ENCODE measurements at places on chromosomes 4 and X.

DNA sequence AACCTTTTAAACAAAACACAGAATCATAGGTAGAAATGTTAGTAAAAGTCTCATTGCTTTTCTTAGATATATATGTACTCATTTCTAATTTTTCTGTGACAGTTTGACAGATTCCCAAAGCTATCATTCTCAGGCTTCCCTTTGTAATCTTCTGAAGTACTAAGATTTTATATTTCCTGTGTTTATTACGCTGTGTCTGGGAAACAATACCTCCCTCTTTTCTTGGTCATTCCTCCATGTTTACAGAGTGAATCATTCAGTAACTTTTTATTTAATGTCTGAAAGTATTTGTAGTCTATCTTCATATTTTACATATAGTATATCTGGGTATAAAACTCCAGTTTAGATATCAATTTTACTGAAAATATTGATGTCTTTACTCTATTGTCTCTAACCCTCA is 1826.3 kb upstream of the IGFBP7 start:
- no peak for DNase-seq

- no peak for DNase-seq
Observed at GRCh38 chr4:189780391-189780790, 160.3 kb upstream of the FRG1 start.

DNA sequence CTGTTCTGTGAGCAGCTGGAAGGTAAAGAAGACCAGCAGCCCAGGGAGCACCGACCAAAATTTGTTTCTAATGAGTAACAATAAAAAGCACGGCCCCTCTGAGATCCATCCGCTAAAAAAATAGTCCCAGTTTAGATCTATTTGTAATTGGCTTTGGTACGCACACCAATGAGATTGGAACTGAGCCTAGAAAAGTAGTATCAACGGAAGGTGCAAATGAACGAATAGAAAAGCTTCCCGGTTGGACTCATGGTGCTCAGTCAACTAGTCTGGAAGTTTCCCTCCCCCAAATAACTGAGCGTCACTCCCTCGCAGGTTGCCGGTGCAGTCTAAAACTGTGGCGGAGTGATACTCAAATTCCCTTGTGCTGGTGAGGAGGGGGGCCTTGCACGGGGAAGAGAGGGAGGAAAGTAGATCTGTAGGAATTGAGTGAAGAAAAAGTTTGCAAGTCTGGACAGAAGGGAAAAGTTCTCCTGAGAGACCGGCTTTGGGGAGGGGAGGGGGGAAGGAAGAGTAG is at the start of gene COL4A5:
Gene COL4A5, plus strand, starts transcription at position 413 of the 517 bp plus-strand sequence. CDS start 288 bp downstream, outside the sequence.
- peak; percentile 13 for DNase-seq

GRCh38 chr4:4843635-4844291 is 15.7 kb upstream of the MSX1 start:
- no peak for DNase-seq

GRCh38 chr4:57148831-57149505 is 38.8 kb upstream of the IGFBP7 start:
- peak; percentile 58 for DNase-seq

DNA sequence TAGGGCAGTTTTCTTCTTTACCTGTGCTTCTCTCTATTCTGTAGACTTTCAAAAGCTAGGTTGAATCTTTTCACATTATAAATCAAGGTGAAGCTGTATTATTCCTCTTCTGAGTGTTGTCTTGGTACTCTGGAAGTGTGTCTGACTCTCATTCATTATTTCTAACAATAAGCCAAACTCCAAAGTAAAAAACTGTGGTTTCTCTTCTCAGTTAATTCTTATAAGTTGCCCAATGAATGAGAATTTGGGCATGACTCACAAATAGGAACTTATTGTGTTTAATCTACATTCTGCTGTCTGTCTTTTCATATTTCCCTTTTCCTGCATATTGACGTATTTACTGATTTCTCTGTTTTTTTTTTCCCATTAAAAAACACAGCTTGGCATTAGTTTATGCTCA is 714.5 kb downstream of the CCSER1 start:
- no peak for DNase-seq

DNA sequence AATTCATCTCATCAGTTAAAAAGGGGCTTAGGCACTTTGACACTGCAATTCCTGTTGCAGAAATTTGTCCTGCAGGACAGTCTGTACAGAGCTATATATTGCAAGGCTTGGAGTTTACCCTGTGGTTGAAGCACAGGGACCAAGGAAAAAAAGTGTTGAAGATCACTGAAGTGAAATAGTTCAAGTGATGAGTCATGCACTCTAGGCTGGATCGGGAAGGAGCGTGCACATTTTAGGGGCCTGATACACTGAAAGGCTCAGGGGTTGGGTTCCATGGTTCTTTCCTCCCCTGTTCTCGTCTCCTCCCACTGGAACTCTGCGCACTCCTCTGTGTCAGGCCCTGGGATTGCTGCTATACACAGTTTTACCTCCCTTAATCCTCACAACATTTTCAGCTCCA is 104.9 kb upstream of the ARMCX2 start:
- no peak for DNase-seq

- no peak for DNase-seq
Observed at GRCh38 chr4:137370206-137370633, 162.1 kb downstream of the PCDH18 start.

DNA sequence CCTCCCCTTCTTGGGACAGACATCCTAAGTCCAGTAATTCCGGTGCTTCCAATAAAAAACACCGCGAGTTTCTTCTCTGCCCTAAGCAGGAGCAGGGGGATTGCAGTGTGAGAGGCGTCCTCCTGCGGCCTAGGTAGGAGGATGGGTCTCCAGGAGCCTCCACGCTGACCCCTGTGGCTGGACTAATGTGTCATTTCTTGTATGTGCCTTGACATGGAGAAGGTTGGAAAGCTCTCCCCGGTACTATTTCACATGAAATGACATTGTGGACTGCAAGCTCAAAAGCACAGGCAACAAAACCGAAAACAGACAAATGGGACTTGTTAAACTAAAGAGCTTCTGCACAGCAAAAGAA is 66.6 kb upstream of the ENPP6 start:
- no peak for DNase-seq

DNA sequence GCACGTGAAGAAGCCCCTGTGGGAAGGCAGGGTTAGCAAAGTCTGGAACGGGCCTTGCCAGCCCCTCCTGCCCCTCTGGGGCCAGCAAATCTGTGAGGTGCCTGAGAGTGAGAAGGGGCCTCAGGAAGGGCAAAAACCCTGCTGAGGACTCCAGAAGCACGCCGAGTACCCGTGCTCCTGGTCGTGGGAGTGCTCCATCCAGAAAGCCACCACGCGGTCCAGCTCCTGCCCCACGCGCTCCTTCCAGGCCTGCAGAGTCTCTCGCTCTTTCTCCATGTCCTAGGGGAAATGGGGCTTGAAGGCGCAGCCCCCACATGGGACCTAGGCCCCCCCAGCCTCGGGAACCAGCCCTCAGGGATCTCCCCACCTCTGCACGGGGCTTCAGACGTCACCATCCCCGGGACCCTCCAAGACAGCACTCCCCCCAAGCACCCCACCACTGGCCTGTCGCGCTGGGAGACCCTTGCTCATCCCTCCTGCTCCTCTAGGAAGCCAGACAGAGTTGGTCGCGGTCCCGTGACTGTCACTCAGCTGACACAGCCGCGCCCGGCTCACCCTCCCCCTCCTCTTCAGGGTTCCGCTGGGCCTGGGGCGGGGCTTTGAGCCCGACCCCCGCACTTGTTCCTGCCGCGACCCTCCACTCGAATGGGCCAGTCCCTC is at the start of gene RENBP:
Gene RENBP, minus strand, starts transcription at position 504 of the 660 bp plus-strand sequence. Its CDS starts 33 bp downstream, at position 471.
- DNase-seq, result no peak

- no peak for DNase-seq
Observed at GRCh38 chrX:9785254-9785943, 830 bp upstream of the SHROOM2 start.

DNA sequence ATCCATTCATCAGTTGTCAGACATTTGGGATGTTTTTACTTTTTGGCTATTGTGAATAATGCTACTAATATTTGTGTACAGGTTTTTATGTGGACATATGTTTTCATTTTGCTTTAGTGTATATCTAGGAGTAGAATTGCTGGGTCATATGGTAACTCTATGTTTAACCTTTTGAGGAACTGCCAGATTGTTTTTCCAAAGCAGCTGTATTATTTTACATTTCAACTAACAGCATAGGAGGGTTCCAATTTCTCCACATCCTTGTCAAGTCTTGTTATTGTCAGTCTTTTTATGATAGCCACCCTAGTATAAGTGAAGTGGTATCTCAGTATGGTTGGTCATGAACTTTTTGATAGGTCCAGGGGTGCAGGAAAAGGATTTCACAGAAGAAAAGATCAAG is 114.5 kb upstream of the FAM9C start:
- no peak for DNase-seq

DNA sequence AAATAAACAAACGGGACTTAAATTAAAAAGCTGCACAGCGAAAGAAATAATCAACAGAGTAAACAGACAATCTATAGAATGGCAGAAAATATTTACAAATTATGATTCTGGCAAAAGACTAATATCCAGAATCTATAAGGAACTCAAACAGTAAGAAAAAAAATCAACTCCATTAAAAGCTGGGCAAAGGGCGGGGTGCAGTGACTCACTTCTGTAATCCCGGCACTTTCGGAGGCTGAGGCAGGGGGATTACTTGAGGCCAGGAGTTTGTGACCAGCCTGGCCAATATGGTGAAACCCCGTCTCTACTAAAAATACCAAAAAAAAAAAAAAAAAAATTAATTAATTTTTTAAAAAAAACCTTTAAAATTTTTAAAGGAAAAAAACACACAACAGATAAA is 109.0 kb downstream of the ATP11C start:
- DNase-seq, result no peak

DNA sequence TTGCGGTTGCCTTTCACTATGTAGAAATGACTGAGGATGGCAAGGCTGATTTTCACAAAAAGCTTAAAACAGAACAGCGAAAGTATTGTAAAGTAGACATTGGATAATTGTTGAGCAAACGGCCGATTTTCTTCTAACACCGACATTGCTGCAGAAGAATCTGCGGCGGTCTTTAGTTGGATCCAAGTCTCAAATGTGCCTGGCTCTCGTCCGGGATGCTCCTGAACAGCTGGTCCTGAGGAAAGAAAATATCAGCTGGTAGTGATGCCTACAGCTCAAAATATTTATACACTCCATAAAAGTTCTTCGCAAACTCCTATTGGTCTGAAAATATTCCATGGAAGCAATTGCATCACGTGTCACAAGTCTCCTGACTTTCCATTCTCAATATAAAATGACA is at the start of gene ASB5:
Gene ASB5, minus strand, starts transcription at position 260 of the 400 bp plus-strand sequence. Its CDS starts 114 bp downstream, at position 146.
- no peak for DNase-seq

GRCh38 chr4:163598028-163598427 is 103.5 kb downstream of the TMA16 start:
- DNase-seq, result no peak

DNA sequence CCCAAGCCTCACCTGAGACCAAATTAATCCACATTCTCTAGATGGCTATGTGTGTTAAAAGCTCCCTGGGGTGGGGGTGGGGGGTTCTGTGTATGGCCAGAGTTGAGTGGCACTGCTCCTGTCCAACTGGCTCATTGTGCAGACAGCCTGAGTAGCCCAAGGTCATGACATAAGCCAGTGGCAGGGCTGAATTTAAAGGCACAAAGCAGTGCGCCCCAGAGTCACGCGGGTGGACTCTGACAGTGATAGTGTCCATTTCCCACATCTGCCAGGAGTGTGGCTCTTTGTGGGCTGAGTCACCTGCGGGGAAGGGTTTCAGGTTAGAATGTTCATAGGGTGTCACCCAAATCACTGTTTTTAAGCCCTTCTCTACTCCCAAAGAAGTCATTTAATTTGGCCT is 45.4 kb downstream of the SCD5 start:
- no peak for DNase-seq

DNA sequence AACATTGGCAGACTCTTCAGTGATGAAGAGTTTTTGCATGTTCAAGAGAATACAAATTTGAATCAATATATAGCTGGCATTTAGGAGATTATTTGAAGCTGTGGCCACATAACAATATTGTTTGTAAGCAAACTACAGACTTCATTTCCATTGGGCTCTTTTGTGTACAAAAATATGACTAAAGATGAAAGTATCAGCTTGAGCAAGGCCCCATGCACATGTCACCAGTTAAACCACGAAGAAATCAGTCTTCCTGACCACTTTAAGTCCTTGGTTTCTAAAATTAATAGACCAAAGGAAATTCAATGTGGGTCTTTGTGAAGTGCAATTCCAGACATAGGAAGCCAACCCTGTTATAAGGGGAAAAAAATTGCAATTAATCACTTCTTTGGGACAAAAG is 1664.6 kb upstream of the ADGRL3 start:
- no peak for DNase-seq

DNA sequence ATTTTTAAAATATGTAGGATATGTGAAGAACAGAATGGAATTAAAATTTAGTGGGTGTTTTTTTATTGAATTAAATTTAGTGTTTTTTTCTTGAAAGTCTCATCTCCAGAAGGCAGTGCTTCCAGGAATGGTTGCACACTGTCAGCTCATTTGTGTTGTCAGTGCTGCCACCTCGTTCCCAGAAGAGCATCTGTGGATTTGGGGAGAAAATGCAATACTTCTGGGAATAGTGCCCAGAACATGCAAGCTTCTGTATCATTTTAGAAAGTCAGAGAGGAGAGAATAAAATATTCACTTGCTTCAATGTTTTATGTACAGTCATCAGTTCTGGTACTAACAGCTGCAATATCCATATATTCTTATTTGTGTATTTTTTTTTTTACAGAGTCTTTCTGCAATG is 608.8 kb downstream of the PCDH7 start:
- peak; percentile 24 for DNase-seq

- DNase-seq, result no peak
Observed at GRCh38 chr4:83329521-83330110, 5.0 kb downstream of the HPSE start.

DNA sequence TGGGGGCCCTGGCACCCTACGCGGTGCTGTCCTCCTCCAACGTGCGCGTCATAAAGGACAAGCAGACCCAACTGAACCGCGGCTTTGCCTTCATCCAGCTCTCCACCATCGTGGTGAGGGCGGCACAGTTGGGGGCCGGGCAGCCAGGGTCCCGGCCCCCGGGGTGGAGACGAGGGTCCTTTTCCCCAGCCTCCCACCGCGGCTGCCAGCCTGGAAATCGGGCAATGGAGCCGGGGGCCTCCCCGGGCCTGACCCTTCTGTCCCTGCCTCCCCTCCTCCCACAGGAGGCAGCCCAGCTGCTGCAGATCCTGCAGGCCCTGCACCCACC is 13.7 kb upstream of the UBA1 start:
- no peak for DNase-seq

DNA sequence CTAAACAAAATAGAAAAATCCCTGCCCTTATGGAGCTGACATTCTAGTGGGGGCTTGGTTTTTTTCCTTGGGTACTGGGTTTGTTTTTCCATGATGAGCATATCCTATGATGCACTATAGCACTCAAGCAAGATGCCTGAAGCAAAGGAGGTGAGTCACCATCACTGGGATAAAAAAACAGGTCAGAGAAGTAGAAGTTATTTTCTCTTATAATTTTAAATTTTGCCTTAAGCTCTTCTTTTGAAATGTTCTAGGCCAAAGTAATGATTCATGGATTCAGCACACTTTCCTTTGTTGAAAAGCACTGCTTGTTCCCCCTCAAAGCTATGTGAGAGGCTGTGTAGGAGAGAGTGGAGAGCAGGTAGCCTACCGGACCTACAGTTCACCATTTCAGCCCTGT is 15.2 kb upstream of the CXCL2 start:
- peak; percentile 42 for DNase-seq

DNA sequence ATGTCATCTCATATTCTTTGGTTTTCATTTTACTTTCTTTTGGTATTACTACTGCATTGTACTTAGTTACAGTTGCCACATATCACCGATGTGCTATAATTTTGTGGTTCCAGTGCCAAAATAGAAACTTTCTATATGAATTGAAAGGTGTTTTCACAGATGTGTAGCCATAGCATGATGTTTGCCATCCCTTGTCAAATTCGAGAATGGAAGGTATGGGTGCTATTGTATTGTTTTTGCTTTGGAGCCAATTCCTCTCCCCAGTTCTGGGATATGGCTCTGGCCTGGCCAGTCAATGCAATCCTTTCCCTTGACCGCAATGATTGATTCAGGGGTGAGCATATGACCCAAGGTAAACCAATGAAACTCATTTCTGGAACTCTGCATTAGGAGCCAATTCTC is 86.2 kb upstream of the RPS6KA3 start:
- DNase-seq, result no peak

Measured in GM04504 (cell line).